ENCODE measurements at places on chromosomes 2 and 18.

DNA sequence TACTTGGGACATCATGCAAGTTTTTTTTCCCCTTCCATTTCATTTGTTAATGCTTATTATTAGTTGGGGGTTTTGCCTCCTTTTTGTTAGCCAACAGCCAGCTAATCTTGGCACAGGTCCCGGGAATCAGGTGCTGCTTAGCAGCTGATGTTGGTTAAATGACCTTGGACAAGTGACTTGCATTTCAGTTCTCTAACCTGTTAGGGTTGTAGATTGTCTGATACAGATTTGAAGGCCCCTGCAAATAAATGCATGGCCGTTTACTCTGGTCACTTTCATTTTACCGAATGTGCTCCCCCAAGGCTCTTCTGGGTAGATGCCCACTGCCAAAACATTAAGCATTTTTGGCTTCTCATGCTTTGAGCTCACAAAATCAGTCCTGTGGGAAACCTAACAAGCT is 120.9 kb downstream of the SPTBN1 start:
- no peak for DNase-seq

- no peak for DNase-seq
These were observed 355.4 kb downstream of the KIAA1328 start for GRCh38 chr18:37184209-37184868.

- no peak for DNase-seq
These were observed 303.4 kb downstream of the ALK start for GRCh38 chr2:29618024-29618423.

- no peak for DNase-seq
These were observed 428.0 kb downstream of the FBXO15 start for GRCh38 chr18:73719611-73720010.

- peak; percentile 35 for DNase-seq
These were observed 35.4 kb downstream of the FASTKD2 start for GRCh38 chr2:206800506-206801417.

DNA sequence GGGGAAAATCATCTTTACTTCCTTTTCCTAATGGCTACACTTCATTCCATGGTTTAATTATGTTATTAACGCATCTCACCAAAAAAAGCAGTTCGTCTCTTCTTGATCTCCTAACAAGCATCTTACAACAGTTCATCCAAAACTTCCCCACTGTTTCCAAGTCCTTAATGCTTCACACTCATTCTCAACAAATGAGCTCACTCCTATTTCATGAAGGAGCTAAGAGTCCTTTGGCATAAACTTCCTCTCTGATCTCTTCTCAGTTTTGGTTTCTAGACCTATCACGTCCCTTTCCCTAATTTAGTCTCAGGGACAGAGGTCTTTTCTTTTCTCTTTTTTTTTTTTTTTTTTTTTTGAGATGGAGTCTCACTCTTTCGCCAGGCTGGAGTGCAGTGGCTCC is 205.9 kb upstream of the SLC39A10 start:
- DNase-seq, result no peak

- no peak for DNase-seq
These were observed 64.3 kb downstream of the ARHGEF4 start for GRCh38 chr2:130901061-130901460.

DNA sequence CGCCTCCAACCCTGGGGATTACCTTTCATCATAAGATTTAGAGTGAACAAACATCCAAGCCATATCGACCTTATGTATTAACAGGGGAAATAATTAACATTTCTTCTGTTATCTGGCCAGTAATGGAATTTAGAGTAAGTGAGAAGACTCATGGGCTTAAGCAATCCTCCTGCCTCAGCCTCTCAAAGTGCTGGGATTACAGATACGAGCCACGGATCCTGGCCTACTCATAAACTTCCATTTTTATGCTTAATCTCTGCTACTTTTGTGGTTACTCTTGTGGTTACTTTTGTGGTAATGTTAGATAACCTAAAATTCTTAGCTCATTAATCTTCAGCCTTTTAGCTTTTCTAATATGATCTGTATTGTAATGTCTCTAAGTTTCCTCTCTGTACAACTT is 159.3 kb upstream of the SLC8A1 start:
- DNase-seq, result no peak

DNA sequence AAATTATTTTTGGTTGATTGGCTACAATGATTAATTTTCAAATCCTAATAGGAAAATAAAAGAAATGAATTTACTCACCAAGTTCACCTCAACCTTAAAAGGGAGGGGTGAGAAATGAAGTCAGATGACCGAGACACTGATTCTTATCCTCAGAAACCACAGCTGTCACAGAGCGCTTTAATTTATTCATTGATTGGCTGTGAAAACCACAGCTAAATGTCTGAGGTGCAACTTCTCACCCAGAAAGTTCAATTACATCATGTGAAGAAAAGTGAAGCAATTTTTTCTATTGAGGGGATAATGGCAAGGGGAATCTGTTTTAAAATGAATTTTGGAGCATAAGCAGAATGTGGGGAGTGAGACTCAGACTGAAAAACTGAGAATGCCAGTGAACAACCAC is 128.4 kb downstream of the RNF152 start:
- no peak for DNase-seq

GRCh38 chr2:46847185-46847710 is 68.4 kb downstream of the MCFD2 start:
- DNase-seq, result no peak

DNA sequence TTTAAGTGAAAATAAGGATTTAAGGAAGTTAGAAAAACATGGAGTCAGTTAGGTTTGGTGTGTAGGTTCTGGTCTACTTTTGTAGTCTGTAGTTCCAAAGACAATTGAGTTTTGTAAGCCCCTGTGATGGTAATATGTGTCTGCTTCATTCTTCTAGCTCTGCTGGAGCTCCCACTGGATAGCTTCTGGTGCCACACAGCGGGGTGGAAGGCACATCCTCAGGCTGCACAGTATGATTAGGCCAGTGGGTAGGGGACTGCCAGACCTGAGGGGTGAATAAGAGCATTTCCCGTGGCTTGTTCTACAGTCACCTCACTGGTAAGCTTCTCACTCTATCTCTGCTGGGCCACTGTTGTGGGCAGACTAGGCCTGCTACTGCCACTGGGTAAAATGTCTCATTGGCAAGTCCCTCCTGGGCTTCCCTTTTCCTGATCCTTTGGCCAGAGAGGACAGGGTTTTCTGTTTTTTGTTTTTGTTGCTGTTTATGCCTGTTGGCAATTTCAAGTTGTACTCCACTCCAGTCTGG is 44.5 kb downstream of the TMEM131 start:
- no peak for DNase-seq

- no peak for DNase-seq
These were observed 1024.1 kb upstream of the KLHL29 start for GRCh38 chr2:22360735-22361374.

GRCh38 chr2:137973280-137973679 is 9.0 kb downstream of the HNMT start:
- no peak for DNase-seq

DNA sequence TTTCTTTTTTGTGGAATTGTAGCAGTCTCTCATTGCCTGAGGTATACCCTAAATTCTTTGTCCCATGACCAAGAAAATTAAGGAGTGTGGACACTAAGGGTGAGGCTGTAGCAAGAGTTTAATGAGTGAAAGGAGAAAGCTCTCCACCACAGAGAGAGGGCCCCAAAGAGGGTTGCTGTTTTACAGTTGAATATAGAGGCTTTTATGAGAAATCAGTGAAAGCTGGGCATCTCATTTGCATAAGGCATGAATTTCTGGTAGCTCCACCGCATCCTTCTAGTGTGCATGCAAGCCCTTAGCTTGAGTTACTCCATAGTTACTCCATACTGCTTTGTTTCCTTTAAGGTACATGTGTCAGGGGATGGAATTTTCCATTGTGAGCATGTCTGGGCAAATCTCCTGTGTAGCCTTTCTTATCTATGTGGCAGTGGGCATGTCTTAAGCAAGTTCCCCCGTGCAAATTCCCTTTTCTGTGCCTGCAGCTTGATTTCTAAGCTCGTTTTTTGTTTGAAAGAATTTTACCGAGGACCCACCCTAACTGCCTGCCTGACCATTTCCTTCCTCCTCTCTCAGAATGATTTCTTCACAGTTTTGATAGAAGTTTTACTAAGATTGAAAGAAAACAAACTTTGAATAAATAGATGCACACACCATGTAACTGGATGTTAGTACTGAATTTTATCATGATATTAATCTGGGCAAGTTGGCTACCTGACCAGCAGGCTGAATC is 218.9 kb downstream of the PARD3B start:
- no peak for DNase-seq

Measured in stimulated activated naive CD4-positive, alpha-beta T cell (primary cell).